ENCODE measurements at places on chromosomes 2 and 18. TPM values are rescaled to one million over a fixed set of nuclear protein-coding genes. Genes with fewer than 3 reads are reported as not detected.

Gene RAB6C
- total RNA-seq, result not detected

Gene C1QL2
- not detected for total RNA-seq

Gene SERPINB13
- 9.2 TPM for total RNA-seq

Gene NFATC1
- total RNA-seq, result 0.72 TPM

Gene SCTR
- total RNA-seq, result not detected

Gene KIAA2012
- not detected for total RNA-seq

Gene SCYGR4
- total RNA-seq, result not detected

Gene LYPD1
- total RNA-seq, result not detected

Gene CXCR4
- total RNA-seq, result not detected

Gene CCL20
- total RNA-seq, result 158 TPM

Gene UGT1A3
- 0.24 TPM for total RNA-seq

Gene ZFP36L2
- 20.5 TPM for total RNA-seq

Gene POTEI
- total RNA-seq, result not detected

Gene SCYGR1
- total RNA-seq, result not detected

Gene WDR7
- 10.8 TPM for total RNA-seq

Gene COL4A3
- under 0.01 TPM for total RNA-seq

Gene ALPI
- not detected for total RNA-seq

Gene ZAP70
- not detected for total RNA-seq

Gene ZNF521
- 0.72 TPM for total RNA-seq

Gene CNDP1
- not detected for total RNA-seq
